T-helper 9 cell (primary cell): ENCODE measurements at places on chromosomes 5 and 9.

- DNase-seq: no peak
Measured at GRCh38 chr5:86118542-86118941, 499.2 kb upstream of the COX7C start.

DNA sequence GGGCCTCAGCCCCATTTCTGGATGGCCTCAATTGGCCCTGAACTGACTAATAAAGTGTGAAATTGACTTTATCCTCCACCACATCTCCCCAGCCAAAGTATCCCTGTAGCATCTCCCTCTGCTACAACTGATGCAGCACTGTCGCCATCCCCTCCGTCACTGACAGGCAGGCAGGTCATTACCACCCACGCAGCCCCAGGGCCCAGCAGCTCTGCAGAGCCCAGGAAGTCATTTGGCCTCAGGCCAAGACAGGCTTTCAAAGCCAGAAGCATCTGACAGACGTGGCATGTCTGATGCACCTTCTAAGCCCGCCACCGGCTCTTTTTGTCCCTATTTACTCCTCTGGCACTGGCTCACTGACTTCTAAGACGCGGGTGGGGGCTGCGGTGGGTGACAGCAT lies 65.3 kb downstream of the ARHGEF37 start:
- no peak for DNase-seq

DNA sequence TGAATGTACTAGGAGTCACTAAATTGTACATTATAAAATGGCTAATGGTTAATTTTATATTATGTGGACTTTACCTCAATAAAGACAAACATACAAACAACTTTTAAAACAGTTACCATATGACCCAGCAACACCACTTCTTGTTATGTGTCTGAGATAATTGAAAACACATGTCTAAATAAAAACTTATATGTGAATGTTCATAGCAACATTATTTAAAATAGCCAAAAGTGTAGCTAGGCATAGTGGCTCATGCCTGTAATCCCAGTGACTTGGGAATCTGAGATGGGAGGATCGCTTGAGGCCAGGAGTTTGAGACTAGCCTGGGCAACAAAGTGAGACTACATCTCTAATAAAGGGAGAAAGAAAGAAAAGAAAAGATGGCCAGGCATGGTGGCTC lies 22.9 kb downstream of the SLC35A4 start:
- no peak for DNase-seq

GRCh38 chr5:144585681-144586080 lies 415.0 kb downstream of the KCTD16 start:
- no peak for DNase-seq

DNA sequence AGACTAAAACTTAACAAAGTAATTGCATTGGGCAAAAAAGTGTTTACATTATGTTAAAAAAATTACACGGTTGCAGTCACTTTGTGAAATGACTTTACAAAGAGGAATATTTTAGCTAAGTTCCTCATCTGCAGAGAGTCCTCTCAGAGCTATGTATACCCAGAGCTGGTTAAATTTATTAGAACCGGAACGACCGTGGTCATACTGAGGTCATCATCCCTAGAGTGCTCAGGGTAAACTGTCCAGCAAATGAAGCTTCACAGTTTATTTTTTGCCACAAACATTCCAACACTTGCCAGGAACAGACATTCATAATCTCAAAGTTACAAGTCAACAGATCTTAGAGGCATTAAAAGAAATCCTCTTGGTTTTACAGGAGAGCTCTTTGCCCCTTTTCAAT lies 897 bp downstream of the ROPN1L start:
- no peak for DNase-seq

DNA sequence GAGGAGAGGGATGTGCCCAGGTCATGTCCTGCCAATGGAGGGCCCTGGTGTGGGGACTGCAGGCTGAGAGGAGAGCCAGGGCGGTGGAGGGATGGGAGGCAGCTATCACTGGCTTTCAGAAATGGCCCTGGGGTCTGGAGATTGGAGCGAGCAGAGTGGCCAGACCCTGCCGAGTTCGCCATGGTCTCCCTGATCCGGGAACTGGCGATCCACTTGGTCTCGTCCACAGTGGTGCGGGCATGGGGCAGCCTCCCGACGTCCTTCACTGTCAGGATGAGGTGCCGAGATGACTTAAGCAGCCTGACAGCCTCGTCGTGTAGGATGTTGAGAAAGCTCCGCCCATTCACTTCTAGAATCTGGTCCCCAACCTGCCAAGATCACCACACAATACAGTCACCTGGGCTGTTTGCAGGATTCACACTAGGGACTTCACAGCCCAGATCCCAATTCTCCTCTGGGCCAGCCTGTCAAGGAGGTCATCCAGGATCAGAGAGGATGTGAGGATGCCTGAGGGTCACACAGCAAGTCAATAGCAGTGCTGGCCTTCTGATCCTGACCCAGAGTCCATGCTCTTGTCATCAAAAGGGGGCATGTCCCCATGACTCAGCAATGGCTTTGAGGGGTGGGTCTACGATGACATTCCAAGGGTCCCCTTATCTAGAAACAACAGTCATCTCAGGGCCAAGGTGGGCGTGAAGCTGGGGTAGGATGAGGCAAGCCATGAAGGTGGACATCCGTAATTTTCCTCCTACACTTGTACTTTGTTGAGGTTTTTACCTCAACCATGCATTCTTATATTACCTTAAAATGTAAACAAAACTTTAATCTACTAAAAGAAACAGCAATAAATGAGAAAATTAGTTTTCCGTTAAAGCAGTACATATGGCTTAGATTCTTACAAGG lies 38.5 kb upstream of the AKNA start:
- no peak for DNase-seq

GRCh38 chr5:32304622-32305021 lies 8.1 kb downstream of the MTMR12 start:
- DNase-seq: no peak
